ENCODE measurements at places on chromosomes 13 and 19.

DNA sequence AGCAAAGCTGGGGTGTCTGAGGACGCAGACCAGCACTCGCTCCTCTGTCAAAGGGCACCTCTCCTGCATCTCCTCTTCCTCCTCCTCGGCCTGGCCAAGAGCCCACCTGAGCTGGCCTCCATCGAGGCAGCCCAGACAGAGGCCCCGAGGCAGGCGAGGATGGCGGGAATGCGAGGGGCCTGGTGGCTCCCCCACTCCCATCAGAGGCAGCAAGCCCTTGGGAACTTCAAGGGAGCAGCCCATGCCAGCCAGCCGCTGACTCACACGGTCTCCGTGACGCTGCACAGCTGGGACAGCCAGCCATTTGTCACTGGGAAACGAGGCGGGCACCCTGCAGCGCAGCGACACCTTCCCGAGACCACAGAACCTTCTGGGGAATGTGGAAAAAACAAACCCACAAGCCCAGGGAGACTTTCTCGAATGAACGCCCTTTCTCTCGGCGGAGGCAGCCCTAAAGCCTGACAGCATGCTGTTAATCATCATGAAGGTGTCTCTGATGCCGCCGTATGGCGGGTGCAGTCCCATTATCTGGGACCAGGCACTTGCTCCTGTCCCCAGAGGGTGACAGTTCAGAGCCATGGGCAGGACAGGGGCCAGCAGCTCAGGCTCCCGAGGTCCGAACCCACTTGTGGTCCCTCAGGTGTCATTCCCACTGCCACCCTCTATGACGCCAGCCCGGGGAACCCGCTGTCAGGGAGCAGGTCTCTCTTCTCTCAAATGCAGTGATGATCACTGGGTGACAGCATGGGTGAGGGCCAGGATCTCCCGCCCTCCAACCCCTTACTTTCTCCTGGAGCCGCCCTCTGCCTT is 53.0 kb downstream of the PEPD start:
- H3K36me3 ChIP-seq: no peaks in the 10 kb centered on the region
- DNase-seq: no peak
- H3K4me1 ChIP-seq: no peaks in the 10 kb centered on the region

GRCh38 chr19:56105090-56105701 is 15.9 kb downstream of the ZNF787 start:
- H3K36me3 ChIP-seq: peaks cover 30% of the 10 kb centered on the region
- H3K27me3 ChIP-seq: no peaks in the 10 kb centered on the region
- DNase-seq: peak; percentile 83
- peak overlapping the region; percentile 54 for H3K27ac ChIP-seq

DNA sequence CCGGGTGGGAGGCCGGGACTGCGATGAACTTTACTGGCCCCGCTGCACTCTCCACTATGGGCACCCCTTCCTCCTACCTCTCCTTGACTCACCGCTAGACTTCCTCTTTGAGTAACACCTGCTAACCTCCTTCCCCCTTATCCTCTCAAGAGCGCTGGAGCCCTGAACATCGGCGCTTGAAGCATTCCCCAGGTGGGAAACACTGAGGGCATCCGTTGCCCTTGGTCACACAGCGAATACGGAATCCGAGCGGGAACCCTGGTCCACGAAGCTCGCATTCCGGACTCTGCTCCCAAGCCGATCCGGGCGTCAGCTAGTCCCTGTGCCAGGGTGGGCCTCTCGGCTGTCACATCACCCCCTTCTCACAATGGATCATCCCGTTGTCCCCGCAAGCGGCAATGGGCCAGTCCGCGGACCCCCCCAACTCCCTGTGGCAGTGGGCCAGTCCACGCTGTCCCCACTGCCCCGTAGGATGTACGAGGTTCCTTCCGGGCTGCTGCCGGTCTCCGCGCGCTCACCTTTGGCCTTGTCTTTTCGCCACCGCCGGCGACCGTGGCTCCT is 4.2 kb downstream of the LIPE start:
- peak overlapping the region; percentile 88 for H3K4me3 ChIP-seq
- peak; percentile 88 for DNase-seq
- H3K27me3 ChIP-seq: no peaks in the 10 kb centered on the region
- H3K4me1 ChIP-seq: peaks cover 22% of the 10 kb centered on the region
- H3K36me3 ChIP-seq: peaks cover 9% of the 10 kb centered on the region
- H3K27ac ChIP-seq: peak overlapping the region; percentile 85

DNA sequence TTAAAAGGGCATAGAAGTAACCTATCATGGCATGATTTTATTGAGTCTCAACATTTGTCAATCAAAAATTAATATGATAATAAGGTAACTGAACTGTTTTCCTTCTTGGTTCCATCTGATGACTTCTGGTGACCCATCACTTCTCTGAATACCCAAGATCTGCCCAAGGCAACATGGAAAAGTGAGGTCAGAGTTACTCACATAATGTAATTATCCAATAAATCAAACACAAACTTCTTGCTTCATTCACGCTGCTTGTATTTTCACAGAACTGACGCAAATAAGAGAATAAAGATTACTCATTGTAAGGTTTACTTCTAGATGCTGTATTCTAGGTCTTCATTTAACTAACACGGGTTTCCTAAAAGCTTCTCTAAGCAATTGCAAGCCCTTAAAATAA is 361.6 kb downstream of the RBM26 start:
- H3K27me3 ChIP-seq: no peaks in the 10 kb centered on the region
- H3K36me3 ChIP-seq: no peaks in the 10 kb centered on the region
- no peak overlapping the region for H3K27ac ChIP-seq
- no peak for DNase-seq
- no peaks in the 10 kb centered on the region for H3K4me1 ChIP-seq
- no peak overlapping the region for H3K4me3 ChIP-seq

DNA sequence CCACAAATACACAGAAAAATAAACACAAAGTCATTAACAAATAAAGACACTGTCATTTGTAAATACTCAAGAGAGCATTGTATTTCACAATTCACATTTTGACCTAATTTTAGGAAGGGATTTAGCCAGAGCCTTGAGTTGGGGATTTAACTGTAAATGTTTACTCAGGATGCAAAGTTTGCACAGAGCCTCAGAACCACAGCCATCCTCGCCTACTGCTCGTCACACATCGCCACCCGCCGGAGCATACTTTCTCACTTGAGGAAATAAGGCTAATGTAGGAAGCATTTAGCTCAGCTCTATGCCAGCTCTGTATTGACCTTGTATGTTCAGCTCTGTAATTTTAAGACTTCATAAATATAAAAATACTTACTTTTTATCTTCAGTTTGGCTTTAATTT is 442.7 kb downstream of the OXGR1 start:
- no peaks in the 10 kb centered on the region for H3K4me1 ChIP-seq
- no peak overlapping the region for H3K4me3 ChIP-seq
- no peaks in the 10 kb centered on the region for H3K27me3 ChIP-seq
- H3K36me3 ChIP-seq: no peaks in the 10 kb centered on the region
- H3K27ac ChIP-seq: no peak overlapping the region

DNA sequence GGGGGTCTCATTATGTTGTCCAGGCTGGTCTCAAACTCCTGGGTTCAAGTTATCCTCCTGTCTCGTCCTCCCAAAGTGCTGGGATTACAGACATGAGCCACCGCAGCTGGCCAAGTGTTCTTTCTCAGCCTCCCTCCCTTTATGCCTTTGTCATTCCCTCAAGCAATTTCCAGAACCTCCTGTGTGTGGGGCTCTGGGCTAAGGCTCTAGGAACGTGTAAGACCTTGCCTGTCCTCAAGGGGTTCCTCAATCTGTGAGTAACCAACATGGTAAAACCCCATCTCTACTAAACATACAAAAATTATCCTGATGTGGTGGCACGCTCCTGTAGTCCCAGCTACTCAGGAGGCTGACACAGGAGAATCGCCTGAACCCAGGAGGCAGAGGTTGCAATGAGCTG is 15.5 kb upstream of the SPACA4 start:
- no peak overlapping the region for H3K4me3 ChIP-seq
- H3K4me1 ChIP-seq: peaks cover 4% of the 10 kb centered on the region
- H3K36me3 ChIP-seq: no peaks in the 10 kb centered on the region

GRCh38 chr19:40280608-40281221 is 4.4 kb downstream of the AKT2 start:
- DNase-seq: no peak
- H3K4me3 ChIP-seq: no peak overlapping the region
- H3K4me1 ChIP-seq: peaks cover 49% of the 10 kb centered on the region

DNA sequence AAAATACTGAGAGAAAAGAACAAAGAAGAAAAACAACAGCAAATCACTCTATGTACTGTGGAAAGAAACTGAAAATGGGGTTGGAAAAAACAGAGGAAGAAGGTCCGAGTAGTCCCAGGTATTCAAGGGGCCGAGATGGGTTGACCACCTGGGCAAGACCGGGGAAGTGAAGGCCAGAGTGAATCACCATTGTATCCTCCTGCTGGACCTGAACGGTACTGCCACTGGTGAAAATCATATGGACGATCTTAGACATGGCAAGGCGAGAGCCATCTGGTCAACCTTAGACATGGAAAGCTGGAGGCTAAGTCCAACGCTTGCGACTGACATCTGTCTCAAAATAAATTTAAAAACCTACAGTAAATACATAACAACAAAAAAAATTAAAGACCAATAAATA is 44.4 kb upstream of the ZNF91 start:
- no peaks in the 10 kb centered on the region for H3K4me1 ChIP-seq
- no peaks in the 10 kb centered on the region for H3K36me3 ChIP-seq
- no peaks in the 10 kb centered on the region for H3K27me3 ChIP-seq
- DNase-seq: no peak

DNA sequence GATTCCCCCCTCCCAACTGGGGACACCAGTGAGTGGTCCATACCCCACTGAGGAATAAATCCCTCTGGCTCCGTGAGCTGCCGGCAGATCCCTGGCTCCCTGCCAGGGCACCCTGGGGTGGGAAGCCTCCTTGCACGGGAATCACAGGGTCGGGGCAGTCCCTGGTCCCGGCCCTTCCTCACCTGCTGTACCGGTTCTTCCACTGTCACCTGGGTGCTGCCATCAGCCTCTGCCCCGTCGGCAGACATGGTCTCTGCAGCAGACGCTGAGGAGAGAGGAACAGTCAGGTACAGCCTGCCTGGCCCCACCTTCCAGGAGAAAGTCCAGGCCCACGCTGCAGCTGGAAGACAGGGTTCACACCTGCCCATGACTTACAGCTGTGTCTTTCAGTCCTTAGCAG is 6.3 kb downstream of the PLIN3 start:
- H3K27me3 ChIP-seq: no peaks in the 10 kb centered on the region
- no peak overlapping the region for H3K4me3 ChIP-seq
- H3K27ac ChIP-seq: no peak overlapping the region
- DNase-seq: no peak
- H3K36me3 ChIP-seq: peaks cover 14% of the 10 kb centered on the region

- peak; percentile 45 for DNase-seq
- H3K36me3 ChIP-seq: peaks cover 46% of the 10 kb centered on the region
- no peaks in the 10 kb centered on the region for H3K4me1 ChIP-seq
- no peak overlapping the region for H3K4me3 ChIP-seq
These were observed 23.5 kb downstream of the ZNF180 start for GRCh38 chr19:44476559-44477408.

GRCh38 chr19:39825531-39826076 is 8.4 kb downstream of the DYRK1B start:
- peaks cover 18% of the 10 kb centered on the region for H3K4me1 ChIP-seq
- H3K27me3 ChIP-seq: no peaks in the 10 kb centered on the region
- DNase-seq: no peak
- no peak overlapping the region for H3K27ac ChIP-seq
- H3K36me3 ChIP-seq: no peaks in the 10 kb centered on the region
- no peak overlapping the region for H3K4me3 ChIP-seq

- H3K4me1 ChIP-seq: peaks cover 84% of the 10 kb centered on the region
- peak overlapping the region; percentile 90 for H3K27ac ChIP-seq
- H3K27me3 ChIP-seq: no peaks in the 10 kb centered on the region
These were observed 3.3 kb downstream of the DOT1L start for GRCh38 chr19:2166741-2167738.

GRCh38 chr13:79778741-79779460 is 297.9 kb downstream of the NDFIP2 start:
- no peaks in the 10 kb centered on the region for H3K27me3 ChIP-seq
- no peak overlapping the region for H3K4me3 ChIP-seq
- DNase-seq: no peak
- H3K27ac ChIP-seq: no peak overlapping the region

DNA sequence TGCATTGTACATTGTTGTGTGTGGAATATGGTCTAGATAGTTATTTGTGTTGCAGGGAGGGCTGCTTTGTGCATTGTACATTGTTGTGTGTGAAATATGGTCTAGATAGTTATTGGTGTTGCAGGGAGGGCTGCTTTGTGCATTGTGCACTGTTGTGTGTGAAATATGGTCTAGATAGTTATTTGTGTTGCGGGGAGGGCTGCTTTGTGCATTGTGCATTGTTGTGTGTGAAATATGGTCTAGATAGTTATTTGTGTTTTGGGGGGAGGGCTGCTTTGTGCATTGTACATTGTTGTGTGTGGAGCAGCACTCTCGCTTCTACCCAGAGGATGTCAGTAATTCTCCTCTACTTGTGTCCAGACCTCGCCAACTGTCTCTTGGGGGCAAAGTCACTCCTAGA is 36.3 kb upstream of the ZNF835 start:
- no peaks in the 10 kb centered on the region for H3K36me3 ChIP-seq
- H3K27ac ChIP-seq: no peak overlapping the region
- no peaks in the 10 kb centered on the region for H3K4me1 ChIP-seq
- DNase-seq: no peak

DNA sequence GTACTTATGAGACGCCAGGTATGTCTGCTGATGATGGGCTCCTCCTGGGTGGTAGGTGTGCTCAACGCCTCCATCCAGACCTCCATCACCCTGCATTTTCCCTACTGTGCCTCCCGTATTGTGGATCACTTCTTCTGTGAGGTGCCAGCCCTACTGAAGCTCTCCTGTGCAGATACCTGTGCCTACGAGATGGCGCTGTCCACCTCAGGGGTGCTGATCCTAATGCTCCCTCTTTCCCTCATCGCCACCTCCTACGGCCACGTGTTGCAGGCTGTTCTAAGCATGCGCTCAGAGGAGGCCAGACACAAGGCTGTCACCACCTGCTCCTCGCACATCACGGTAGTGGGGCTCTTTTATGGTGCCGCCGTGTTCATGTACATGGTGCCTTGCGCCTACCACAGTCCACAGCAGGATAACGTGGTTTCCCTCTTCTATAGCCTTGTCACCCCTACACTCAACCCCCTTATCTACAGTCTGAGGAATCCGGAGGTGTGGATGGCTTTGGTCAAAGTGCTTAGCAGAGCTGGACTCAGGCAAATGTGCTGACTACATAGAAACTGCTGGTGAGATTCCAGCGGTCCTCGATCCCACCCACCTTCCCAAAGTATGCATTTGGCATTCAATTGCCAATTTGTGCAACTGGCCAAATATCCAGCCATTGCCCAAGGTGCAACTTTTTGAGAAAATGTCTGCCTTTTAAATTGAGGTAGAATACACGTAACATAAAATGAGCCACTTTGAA is 10.2 kb downstream of the OR2Z1 start:
- H3K27me3 ChIP-seq: no peaks in the 10 kb centered on the region
- H3K4me3 ChIP-seq: no peak overlapping the region
- no peak overlapping the region for H3K27ac ChIP-seq

GRCh38 chr19:10137751-10138682 is 18.3 kb upstream of the EIF3G start:
- no peak overlapping the region for H3K4me3 ChIP-seq
- H3K4me1 ChIP-seq: no peaks in the 10 kb centered on the region
- no peaks in the 10 kb centered on the region for H3K36me3 ChIP-seq

GRCh38 chr19:22545751-22546150 is 88.4 kb upstream of the ZNF492 start:
- H3K27ac ChIP-seq: no peak overlapping the region
- H3K4me1 ChIP-seq: no peaks in the 10 kb centered on the region
- no peak overlapping the region for H3K4me3 ChIP-seq
- H3K27me3 ChIP-seq: no peaks in the 10 kb centered on the region

- H3K36me3 ChIP-seq: no peaks in the 10 kb centered on the region
- H3K27me3 ChIP-seq: no peaks in the 10 kb centered on the region
- no peak overlapping the region for H3K4me3 ChIP-seq
- no peak overlapping the region for H3K27ac ChIP-seq
- no peaks in the 10 kb centered on the region for H3K4me1 ChIP-seq
These were observed 201.3 kb downstream of the SLITRK6 start for GRCh38 chr13:85597790-85598500.
